Suppressor macrophage treated with lipopolysaccharide for 1 hour (primary cell): ENCODE measurements at places on chromosomes 3 and 15.

- no peak for DNase-seq
These were observed 107.7 kb upstream of the TSC22D2 start for GRCh38 chr3:150300388-150300787.

DNA sequence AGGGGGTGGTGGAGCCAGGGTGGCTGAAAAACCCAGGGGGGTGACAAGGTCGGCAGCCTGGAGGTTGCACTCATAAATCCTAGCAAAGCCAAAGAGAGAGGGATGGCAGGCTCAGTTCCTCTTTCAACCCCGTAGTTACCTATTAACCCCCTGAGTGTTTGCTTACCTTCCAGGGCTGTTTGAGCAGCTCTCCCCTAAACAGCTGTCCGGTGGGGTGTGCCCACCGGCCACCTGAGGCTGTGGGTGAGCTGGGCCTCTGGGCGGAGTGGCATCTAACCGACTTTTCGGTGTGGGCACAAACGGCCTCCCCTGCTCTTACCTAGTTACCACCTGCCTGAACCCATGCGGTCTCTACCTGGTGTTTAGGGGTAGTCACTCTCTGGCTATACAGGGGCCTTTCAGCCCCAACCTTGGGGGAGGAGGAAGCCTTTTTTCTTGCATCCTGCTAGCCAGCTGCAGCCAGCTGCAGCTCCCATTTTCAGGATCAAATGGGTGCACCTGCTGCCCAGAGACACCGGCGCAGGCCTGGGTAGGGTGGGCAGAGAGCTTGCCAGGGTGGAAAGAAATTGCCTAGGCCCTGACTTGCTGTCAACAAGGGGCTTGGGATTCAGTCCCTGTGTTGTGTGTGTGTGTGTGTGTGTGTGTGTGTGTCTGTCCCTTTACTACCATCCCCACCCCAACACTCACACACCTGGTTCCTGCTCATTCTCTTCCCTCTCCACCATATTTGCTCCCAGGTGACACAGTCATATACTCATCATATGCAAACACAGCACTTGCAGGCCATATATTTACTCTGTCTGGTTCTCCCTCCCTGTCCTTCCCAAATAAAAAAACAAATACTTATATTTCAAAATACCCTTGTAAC is 3.7 kb downstream of the DLL4 start:
- no peak for DNase-seq

DNA sequence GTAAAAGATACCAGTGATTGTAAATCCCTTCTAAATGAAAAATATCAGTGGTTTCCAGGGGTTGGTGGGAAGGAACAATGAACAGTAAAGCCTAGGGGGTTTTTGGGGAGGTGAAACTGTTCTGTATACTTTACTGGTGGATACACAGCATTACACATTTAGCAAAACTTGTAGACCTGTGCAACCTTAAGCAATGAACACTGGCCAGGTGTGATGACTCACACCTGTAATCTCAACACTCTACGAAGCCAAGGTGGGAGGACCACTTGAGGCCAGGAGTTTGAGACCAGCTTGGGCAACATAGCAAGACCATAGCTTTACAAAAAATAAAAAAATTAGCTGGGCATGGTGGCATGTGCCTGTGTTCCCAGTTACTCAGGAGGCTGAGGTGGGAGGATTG is 1.8 kb downstream of the CCDC13 start:
- DNase-seq: no peak

GRCh38 chr3:33318710-33319380 is 41.6 kb downstream of the FBXL2 start:
- no peak for DNase-seq

GRCh38 chr3:126111566-126112475 is 27.9 kb upstream of the SLC41A3 start:
- DNase-seq: no peak

DNA sequence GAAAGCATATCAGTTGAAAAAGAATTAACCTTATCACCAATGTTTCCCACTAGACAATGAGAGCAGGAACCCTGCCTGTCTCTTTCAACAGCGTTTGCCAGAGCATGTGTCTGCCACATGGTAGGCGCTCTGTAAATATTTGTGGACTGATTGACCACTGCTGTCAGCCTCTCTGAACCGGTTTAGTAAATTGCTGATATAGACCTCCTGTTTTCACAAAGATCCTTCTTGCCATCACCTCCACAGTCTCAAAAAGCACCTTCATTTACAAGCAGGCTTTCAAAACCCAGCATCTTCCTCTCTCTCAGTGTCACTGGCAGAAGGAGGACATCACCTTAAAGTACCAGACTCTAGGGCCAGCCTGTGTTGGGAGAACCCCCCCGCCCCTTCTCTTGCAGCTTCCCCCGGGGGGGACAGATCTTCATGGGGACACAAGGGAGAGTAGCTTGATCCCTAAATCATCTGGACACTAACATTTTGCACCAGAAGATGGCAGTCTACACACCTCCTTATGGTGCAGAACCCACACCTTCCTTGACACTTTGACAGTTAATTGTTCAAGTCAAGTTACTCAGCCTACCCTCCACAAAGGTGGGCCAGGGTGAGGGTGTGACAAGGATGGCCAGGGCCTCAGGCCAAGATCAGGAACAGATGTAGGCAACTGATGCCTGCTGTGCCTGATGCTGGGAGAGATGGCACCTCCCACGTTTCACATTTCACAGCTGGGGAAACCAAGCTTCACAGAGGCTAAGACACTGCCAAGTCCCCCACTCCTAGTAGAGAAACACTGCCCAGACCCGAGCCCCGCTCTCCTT is 37.8 kb upstream of the USP3 start:
- DNase-seq: peak; percentile 78

DNA sequence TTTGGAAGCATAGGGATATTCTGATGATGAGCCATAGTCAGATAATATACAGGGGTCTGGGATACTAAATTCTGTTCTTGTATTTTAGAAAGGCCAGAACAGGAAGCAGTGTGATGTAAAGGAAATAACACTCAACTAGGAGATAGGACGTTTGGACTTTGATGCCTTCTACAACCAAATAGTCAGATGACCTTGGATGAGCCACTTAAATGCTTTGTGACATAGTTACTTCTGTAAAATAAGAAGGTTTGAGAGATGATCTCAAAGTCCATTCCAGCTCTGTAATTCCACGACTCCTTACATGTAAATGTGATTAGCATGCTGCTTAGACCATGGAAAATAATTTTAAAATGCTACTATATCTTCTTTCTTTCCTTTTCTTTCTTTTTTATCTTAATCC is 29.5 kb upstream of the CCDC54 start:
- no peak for DNase-seq

- DNase-seq: no peak
These were observed 494.1 kb upstream of the DPPA4 start for GRCh38 chr3:109831403-109831802.
